Occipital lobe (tissue), 3 donors: ENCODE measurements at places on chromosomes 2 and 18. TPM values are rescaled to one million over a fixed set of nuclear protein-coding genes. Genes with fewer than 3 reads are reported as not detected.

The CNGA3 gene
- 4.4 TPM for total RNA-seq

The IAH1 gene
- 78.1 TPM for total RNA-seq

The MFSD6 gene
- 45.1 TPM for total RNA-seq

The NDUFAF7 gene
- 36.2 TPM for total RNA-seq

The COMMD1 gene
- 37.3 TPM for total RNA-seq

The ERICH2 gene
- total RNA-seq = not detected

The STARD6 gene
- not detected for total RNA-seq
